ENCODE measurements at places on chromosomes 1 and 21. TPM values are rescaled to one million over a fixed set of nuclear protein-coding genes. Genes with fewer than 3 reads are reported as not detected.

DNA sequence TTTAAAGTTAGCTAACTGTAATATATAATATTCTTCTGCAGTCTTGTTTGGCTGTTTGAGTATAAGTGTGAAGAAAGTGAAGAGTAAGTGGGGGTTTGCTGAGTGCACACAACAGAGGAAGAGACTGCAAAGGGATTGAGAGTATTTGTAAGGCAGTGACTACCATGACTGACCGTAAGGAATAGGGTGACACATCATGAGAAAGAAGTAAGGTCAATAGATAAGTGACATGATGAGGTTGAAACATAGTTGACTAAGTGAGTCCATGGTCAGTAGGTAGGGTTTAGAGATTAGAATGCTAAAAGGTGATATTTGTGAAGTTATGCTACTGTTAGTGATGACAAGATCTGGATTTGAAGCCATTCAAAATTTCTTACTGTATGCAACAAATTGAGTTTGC lies 27.7 kb downstream of the WARS2 start:
- H3K4me3 ChIP-seq, result no peak overlapping the region
- no peak for DNase-seq
- H3K36me3 ChIP-seq, result no peaks in the 10 kb centered on the region
- H3K27ac ChIP-seq, result no peak overlapping the region
- no peaks in the 10 kb centered on the region for H3K27me3 ChIP-seq
- peaks cover 3% of the 10 kb centered on the region for H3K4me1 ChIP-seq

DNA sequence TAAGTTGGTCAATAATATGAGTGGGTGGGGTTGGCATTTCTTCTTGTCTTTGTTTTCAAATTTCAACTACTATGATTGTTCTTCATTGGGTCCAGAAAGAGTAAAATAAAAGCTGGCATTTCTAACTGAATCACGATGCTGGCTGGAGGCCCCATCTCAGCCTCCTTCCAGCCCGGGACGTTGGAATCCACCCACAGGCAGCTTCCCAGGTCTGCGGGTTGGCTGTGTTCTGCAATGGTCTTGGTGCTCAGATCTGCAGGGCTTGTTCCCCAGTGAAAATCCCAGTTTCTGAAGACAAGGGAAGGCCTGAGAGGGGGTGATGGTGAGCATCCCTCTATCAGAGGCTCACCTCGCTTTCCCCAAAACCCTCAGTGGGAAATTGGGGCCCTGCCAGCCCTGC lies 54.7 kb upstream of the ARHGEF16 start:
- H3K4me3 ChIP-seq, result no peak overlapping the region
- H3K27me3 ChIP-seq, result peaks cover 14% of the 10 kb centered on the region
- DNase-seq, result no peak
- H3K4me1 ChIP-seq, result no peaks in the 10 kb centered on the region
- H3K27ac ChIP-seq, result no peak overlapping the region
- H3K36me3 ChIP-seq, result no peaks in the 10 kb centered on the region

DNA sequence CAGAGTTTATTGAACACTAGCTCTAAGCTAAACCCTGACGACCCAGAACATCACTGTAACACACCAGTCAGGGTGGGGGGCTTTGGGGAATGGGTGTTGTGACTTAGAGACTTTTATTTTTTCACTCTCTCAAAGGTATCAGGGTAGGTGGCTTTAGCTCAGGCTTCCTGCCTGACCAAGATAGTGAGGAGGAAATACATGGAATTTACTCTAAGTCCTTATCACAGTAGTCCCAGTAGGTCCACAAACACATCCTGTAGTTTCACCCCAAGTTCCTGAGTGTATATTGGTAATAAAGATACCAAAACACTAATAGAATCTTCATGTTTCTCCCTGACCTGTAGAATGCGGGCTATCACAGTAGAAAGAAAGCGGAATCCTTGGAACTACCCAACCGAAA lies 15.1 kb downstream of the GJA5 start:
- H3K27ac ChIP-seq, result no peak overlapping the region
- DNase-seq, result no peak
- H3K27me3 ChIP-seq, result no peaks in the 10 kb centered on the region
- no peaks in the 10 kb centered on the region for H3K4me1 ChIP-seq

Gene GREM2
- total RNA-seq, result 0.55 TPM

Gene CFHR4
- total RNA-seq, result 0.20 TPM

All from gastrocnemius medialis (tissue), 4 donors.